ENCODE measurements at places on chromosomes 3 and 15.
A peak's percentile ranks its signal among the peaks of the same experiment; 100 is the strongest.

GRCh38 chr15:52439470-52439869 is 89.2 kb downstream of the MYO5A start:
- DNase-seq = no peak

DNA sequence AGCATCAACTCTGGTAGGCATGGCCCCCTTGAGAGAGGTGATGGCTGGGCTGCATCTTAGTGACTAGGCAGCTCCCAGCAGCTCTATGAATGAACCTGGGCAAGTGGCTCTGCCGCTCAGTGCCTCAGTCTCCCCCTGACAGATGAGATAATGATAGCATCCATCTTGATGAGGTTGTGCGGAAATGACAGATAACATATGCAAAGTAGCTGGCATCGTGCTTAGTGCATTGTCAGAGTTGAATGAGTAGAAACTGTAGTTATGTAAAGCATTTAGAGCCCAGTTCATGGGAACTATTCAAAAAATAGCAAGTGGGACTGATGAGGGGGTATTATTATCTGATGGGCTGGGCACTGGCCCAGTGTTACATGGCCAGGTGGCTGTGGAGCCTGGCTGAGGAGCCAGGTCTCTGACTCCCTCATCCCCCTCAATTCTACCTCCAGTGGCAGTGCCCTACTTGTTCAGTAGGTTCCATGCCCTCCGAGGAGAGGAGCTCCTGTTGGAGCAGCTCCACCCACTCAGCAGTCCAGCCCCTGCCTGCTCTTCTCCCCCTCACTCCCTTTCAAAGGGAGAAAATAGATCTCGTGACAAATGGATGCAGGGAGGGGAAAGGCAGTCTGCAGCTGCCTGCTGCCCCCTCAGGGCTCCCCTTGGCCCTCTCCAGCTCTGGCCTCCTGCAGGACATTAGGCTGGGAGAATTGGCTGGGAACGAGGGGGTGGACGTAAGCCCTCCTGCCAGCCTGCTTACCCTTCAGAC is 6.6 kb downstream of the PRKCD start:
- DNase-seq = no peak

DNA sequence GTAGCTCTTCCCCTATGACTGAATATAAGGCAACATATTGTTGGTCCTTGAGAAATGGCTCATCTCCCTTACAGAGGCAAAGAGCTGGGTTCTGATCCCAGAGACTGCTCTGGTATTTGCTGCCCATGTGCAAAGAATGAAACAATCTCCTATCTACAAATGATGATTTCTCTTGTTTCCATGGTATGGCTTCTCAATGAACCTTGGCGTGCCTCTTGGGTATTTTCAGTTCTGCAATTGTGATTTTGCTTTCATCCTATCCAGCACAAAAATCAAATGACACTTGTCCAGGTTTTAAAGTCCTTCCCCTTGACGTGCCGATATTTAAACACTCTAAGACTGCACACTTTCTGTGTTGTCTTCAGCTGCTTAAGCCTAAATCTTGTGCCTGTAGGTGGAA is 109.8 kb upstream of the NR2F2 start:
- DNase-seq = no peak

- no peak for DNase-seq
Observed at GRCh38 chr3:115292131-115292530, 145.0 kb upstream of the ZBTB20 start.

GRCh38 chr3:115518100-115518852 is 105.0 kb upstream of the GAP43 start:
- no peak for DNase-seq

- no peak for DNase-seq
Observed at GRCh38 chr15:91988071-91988470, 134.6 kb downstream of the SLCO3A1 start.

- DNase-seq = no peak
Observed at GRCh38 chr3:39705351-39705900, 104.0 kb upstream of the MYRIP start.

DNA sequence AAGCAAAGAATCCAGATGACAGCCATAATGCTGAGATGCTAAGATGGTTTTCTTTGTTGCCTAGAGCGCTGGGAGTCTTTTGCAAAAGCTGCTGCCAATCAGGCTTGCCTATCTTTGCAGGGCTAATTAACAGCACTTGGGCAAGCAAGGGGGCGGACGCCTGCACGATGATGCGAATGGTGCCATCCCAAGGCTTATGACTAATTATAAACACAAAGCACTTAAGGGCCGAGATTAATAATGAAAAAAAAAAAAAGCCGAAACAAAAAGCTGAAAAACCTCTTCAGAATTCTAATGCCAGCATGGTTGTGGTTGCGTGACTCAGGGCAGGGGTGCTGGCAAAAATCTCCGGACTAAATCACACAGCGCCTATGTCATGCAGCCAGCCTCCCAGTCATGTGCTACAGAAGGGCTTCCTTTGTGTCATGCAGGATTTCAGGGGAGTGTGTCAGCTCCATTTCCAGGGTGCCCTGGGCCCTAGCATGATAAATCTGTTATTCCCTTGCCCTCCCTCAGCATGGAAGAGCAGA is 185.0 kb upstream of the ANKRD28 start:
- DNase-seq = peak; percentile 89

DNA sequence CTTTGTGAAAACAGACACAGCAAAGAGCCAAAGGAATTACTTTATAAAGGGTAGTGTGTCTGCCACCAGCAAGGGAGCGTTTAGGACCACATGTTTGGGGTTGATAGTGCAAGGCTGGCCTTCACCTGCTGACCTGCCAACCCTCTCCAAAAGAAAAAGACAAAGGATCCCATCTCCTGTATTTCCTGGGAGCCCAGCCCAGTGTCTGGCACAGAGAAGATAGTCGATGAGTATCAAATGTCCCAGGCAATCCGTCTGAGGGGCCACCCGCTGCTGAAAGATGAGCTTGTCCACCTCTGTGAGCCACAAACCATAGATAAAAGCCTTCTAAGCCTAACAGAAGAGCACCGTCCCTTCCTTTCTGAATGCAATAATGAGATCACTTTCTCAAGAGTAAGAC is 154.8 kb upstream of the CTNNB1 start:
- DNase-seq = no peak

DNA sequence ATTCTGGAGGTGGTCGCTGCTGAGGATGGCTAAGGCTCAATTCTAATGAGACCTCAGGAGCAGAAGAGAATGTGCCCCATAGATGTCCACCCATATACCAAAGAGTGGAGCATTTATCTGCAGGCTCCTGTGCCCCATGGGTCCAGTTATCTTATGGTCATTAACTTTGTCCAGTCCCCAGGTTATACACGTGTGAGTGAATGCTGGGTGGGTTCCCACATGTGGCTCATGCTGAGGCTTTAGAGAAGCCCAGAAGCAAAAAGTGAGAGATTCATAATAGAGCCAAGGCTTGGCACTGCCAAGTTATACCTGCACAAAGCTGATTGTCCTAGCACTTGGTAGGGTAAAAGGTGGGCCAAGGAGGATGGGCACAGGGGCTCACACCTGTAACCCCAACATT is 30.0 kb upstream of the MINAR1 start:
- DNase-seq = no peak

GRCh38 chr15:88909956-88910831 is 3.0 kb downstream of the MFGE8 start:
- no peak for DNase-seq

GRCh38 chr3:8164145-8164544 is 337.5 kb upstream of the LMCD1 start:
- no peak for DNase-seq

DNA sequence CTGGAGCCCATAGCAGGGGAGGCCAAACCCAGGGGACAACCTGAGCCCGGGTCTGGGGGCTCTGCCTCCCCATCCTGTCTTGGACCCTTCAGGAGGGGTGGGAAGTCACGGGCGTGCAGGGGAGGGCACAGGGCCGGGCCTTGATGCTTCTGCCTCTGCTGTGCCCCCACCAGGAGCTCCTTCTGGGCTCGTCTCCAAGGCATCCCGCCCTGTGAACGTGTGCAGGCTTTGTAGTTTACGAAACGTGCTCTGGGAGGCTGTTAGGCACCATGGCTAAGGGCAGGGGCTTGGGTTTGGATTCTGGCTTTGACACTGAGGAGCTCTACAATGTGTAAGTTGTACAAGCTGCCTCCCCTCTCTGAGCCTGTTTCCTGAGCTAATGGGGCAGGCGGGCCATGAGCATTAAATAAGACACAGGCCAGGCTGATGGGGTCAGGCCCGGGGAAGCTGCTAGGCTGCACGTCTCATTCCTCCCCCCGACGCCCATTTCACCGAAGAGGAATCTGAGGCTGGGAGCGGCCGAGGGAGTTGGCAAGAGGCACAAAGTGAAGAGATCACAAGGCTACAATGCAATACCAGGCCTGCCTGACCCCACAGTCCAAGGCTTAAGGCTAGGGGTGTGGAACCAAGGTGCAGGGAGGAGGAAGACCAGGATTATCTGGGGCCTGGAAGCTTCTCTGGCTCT is 19.6 kb downstream of the PLXND1 start:
- peak; percentile 47 for DNase-seq

- peak; percentile 15 for DNase-seq
Observed at GRCh38 chr15:64333986-64334929, 21.7 kb downstream of the CSNK1G1 start.

DNA sequence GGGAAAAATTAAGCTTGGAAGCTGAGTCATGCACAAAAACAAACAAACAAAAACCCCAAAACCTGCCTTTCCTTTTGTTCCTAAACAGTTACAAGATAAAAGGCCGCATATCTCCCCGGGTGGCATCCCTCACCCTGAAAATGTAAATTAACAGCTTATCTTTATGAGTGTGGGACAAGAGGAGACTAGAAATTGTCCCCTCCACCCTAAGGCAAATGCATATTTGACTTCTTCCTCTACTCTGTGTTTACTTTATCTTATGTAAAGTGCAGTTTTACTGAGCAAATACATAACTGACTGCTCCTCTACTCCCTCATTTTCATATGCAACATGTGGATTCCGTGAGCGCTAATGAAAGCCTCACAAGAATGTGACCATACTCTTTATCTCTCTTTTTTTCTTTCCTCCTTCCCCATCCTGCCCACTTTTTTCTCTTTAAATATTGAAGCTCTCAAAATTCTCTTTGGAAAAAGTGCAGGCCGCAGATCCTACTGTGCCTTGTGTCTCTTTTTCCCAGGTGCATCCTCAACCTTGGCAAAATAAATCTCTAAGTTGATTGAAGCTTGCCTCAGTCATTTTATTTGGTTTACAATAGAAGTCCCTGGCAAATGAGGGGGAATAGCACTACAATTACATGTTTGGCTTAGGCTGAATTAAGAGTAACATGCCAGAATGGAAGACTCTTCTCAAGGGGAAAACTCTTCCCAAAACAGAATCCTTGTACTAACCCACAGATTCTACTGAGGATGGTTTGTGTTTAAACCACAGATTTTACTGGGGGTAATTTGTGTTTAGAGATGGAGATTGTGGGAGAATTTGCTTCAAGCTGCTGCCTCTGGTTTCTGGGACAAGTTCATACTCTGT is 72.7 kb upstream of the WDR72 start:
- no peak for DNase-seq

DNA sequence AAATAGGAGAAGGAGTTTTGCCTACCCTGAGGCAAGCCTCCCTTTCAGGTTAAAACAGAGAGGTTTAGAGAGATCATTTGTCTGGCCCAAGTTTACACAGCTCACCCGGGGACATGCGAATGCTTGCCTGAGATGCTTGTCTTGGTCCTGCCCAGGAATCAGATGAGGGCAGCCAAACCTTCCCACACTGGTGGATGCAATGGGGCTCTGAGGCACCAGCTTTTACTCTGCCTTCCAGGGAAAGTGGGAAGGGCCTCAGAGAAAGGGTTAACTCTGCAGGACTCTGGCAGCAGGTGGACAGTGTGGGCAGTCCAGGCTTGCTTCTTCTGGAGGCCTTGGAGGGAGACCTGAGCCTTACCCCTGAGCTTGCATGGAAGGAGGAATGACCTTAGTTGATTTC is 90.0 kb downstream of the LRRK1 start:
- DNase-seq = no peak

DNA sequence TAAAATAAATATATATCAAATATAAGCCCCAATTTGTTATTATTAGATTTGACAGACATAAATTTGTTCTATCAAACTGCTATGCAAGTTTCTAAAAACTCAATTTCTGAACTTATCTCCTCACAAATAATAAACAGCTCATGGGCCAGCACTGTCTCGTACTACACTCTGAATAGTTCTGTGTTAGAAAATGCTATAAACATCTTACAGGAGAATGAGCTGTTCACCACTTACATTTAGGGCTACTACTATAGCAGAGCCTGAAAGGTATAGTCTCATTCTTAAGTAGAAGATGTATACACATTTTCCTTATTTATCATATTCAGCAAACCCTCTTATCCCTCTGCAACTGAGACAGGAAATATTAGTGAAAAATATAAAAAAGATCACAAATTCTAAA is 12.6 kb downstream of the SLC12A6 start:
- no peak for DNase-seq

GRCh38 chr3:127200086-127200691 is 7.3 kb downstream of the PRR23E start:
- DNase-seq = no peak

GRCh38 chr3:97950360-97950759 is 21.9 kb downstream of the RIOX2 start:
- DNase-seq = no peak

DNA sequence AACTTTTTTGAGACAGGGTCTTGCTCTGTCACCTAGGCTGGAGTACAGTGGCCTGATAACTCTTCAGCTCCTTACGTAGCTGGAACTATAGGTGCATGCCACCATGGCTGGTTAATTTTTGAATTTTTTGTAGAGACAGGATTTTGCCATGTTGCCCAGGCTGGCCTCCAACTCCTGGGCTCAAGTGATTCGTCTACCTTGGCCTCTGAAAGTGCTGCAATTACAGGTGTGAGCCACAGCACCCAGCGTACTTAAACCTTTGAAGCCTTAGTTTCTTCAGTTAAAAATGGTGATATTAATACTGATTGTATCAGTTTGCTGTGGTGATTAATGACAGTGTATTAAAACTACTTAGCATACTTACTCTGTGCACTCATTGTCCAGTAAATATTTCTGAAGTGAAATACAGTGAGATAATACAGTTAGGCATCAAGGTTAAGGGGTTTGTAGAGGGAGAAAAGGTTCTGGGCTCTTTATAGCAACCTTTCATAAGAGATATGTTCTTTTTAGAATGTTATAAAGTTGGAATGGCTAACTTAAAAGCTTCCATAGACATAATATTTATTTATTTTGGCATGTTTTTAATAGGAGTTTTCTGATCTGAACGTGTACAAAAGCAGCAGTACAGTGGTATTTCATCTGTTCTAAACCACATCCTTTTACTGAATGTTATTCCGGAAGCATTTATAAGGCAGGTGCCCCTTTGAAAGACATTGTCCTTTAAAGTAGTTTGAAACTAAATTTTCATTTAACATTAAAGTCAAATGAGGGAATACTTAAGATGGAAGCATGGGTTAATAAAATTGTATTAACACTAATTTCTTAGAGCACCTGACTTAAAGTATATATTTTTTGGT is 23.6 kb downstream of the NCK1 start:
- no peak for DNase-seq

GRCh38 chr3:194025119-194025518 is 110.8 kb upstream of the HES1 start:
- no peak for DNase-seq

DNA sequence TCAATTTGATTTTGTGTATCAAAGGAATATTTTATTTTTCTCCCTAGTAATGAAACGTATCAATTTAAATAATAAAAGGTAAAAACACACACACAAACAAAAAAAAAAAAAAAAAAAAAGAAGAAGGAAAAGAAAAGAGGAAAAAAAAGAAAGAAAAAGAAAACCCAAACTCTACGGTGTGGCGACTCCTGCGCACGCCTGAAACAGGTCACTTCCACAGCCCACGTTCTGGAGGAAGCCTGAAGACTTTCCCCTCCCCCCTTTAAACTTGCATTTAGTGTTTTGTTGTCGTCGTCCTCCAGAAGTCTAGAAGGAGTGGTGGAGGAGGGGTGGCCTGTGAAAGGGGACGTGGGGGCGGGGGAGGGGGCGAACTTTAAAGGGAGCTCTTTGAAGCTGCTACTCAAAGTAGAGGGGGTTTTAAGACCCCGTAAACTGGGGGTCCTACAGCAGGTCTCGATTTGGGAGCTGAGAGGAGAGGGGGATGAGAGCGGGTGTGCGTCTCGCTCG is 2.3 kb upstream of the TLE3 start:
- no peak for DNase-seq

Measured in trophoblast cell (in vitro differentiated cells and primary cell).